ENCODE measurements at places on chromosomes 3 and 15.

DNA sequence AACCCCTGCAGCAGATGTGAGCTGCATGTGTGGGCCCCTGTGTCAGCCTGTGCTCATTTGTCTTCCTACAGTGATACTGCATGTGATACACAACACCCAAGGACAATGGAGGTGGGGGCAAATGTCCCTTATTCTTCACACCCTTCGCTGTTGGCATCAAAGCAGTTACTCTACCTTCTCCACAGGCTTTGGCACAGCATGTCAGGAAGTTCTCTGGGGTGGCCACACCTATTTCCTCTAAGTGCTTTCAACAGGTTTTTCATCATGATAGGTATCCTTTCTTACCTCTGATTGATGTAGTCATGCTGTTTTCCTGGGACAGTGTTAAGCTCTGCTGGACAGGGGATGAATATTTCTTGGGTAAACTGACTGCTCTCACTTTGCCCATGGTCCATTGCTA lies 29.5 kb downstream of the ZNF662 start:
- no peak for DNase-seq

- no peak for DNase-seq
These were observed 344.2 kb upstream of the ROPN1 start for GRCh38 chr3:124336067-124336656.

DNA sequence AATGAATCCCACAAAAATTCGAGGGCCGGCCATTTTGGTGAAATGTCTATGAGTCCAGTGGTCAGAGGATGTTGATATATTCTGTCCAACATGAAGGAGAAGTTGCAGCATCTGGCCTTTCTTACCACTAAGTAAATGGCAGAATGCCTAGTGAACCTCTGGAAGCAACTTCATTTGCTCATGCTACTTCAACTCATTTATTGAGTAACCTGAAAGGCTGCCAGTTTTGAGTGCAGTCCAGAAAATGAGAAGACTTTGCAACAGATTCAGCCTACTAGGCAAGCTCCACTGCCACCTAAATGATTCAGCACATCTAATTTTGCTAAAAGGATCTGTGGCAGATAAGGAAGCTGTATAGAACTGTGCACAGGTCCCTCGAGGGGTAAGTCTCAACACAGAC lies 265.0 kb downstream of the OPA1 start:
- DNase-seq: no peak

DNA sequence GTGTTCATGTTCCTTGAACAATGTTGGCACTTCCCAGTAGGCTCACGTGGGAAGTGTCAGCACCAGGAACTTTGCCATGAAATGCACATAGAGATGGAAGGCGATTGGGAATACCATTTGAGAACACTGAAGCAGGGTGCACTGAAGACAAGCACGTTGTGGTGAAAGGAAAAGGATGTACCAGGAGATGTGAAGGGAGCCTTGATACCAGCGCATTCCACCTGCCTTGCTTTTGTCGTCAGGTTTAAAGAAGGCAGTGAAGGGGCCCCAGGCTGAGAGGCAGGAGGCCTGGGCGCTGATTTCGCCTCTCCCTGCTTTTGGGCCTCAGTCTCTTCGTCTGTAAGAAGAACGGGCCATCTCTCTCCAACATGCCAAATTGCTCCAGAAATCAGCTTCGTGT lies 194.5 kb upstream of the HES1 start:
- no peak for DNase-seq

DNA sequence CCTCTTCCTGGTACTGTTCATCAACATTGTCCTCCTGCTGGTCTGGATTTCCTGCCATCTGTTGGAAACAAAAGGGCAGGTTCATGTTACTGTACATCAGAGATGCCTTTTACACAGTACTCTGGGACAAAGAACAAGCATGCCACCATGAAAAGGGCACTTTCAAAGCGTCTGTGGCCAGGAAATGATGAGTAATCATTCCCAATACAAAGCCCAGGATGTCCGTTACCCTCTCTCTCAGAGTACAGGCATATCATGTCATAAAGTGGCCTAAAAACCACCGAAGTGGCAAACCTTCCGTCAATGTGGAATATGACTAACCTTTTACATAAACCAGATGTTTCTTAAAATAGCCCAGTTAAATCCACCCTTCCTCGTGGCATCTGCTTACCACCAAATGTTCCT lies 71.2 kb downstream of the GOLIM4 start:
- DNase-seq: peak; percentile 24

GRCh38 chr3:127532561-127533203 lies 57.9 kb downstream of the TPRA1 start:
- no peak for DNase-seq

DNA sequence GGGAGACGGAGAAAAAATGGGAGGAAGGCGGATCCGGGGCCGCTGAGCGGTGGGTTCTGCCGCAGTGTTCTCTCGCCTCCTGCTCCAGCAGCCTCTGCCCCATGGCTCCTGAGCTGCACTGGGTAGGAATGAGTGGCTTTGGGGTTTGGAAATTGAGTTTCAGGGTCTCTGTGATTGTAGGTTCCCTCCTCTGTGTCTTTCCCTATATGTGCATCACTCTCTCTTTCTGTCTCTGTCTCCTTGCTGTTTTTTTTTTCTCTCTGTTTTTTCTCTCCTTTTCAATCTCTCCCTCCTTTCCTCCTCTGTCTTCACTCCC lies 1.9 kb downstream of the GRM7 start:
- no peak for DNase-seq

- no peak for DNase-seq
These were observed 45.4 kb upstream of the UBE2E1 start for GRCh38 chr3:23760325-23760724.

GRCh38 chr15:99976811-99977271 lies 243.6 kb upstream of the LYSMD4 start:
- no peak for DNase-seq

Measured in immature natural killer cell (primary cell).